ENCODE measurements at places on chromosomes 1 and 21.

GRCh38 chr21:46428987-46429710, 29.5 kb upstream of the DIP2A start:
- DNase-seq = no peak

DNA sequence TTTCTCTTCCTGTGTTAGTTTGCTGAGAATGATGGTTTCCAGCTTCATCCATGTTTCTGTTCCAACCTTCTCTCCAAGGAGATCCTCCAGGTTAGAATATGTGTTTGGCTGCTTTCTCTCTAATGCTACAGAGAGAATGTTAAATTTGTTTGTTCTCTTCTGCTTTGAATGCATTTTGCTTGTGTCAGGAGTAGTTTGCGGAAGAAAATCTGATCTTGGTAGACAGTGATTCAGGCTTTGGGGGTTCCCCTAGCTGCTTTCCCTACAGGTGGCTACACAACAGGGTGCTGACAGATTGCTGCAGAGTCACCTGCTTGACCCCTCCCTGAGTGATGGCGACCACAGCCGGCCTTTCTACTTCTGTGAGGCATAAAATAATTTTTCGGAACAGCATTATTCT, 41.8 kb downstream of the MACO1 start:
- no peak for DNase-seq

- no peak for DNase-seq
Observed at GRCh38 chr1:207844371-207844770, 66.6 kb downstream of the CD34 start.

- DNase-seq = no peak
Observed at GRCh38 chr1:209777587-209777986, 6.8 kb downstream of the C1orf74 start.

GRCh38 chr1:6162773-6163172, 17.3 kb downstream of the CHD5 start:
- peak; percentile 82 for DNase-seq

- DNase-seq = no peak
Observed at GRCh38 chr1:236063919-236064673, 794 bp downstream of the NID1 start.

Data from NCI-H2171 (cell line).